ENCODE measurements at places on chromosomes 5 and 9. TPM values are rescaled to one million over a fixed set of nuclear protein-coding genes. Genes with fewer than 3 reads are reported as not detected.
A peak's percentile ranks its signal among the peaks of the same experiment; 100 is the strongest.

GRCh38 chr9:4838189-4838546 is 45.4 kb downstream of the RCL1 start:
- no peaks in the 10 kb centered on the region for H3K27me3 ChIP-seq
- no peaks in the 10 kb centered on the region for H3K36me3 ChIP-seq
- no peak overlapping the region for H3K4me3 ChIP-seq
- DNase-seq = no peak
- no peaks in the 10 kb centered on the region for H3K4me1 ChIP-seq
- no peak overlapping the region for H3K27ac ChIP-seq

- no peaks in the 10 kb centered on the region for H3K27me3 ChIP-seq
- H3K4me3 ChIP-seq = no peak overlapping the region
- H3K4me1 ChIP-seq = peaks cover 10% of the 10 kb centered on the region
- no peaks in the 10 kb centered on the region for H3K36me3 ChIP-seq
- DNase-seq = peak; percentile 81
- H3K27ac ChIP-seq = peak overlapping the region; percentile 54
Observed at GRCh38 chr5:123116058-123116457, 27.0 kb downstream of the PRDM6 start.

The NEK6 gene
- total RNA-seq = 104 TPM

- H3K36me3 ChIP-seq = no peaks in the 10 kb centered on the region
- H3K4me3 ChIP-seq = no peak overlapping the region
- H3K27ac ChIP-seq = no peak overlapping the region
- no peaks in the 10 kb centered on the region for H3K4me1 ChIP-seq
- no peaks in the 10 kb centered on the region for H3K27me3 ChIP-seq
Observed at GRCh38 chr9:95481000-95481399, 35.8 kb downstream of the PTCH1 start.

DNA sequence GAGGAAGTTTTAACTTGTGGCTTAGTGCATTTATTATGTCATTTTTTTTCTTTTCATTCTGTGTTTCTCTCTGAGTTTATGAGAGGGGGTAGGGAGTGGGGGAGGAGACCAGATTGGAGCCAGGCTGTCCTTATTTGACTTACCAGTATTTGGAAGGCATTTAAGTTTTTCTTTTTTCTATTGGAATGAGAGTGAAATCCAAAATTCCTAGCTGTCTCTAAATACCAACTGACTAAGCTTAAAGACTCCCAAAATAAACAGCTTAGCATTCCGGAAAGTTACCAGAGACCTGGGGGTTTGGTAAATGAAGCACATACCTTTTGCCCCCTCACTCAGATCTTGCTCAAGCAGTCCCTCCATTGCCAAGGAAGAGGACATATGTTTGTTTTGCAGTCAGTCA is 581.9 kb upstream of the BRINP1 start:
- H3K4me3 ChIP-seq = no peak overlapping the region
- H3K36me3 ChIP-seq = no peaks in the 10 kb centered on the region
- H3K27me3 ChIP-seq = no peaks in the 10 kb centered on the region
- no peak for DNase-seq
- no peak overlapping the region for H3K27ac ChIP-seq

The SEC16A gene
- 77.8 TPM for total RNA-seq

The PCDHGB7 gene
- total RNA-seq = 10.8 TPM

DNA sequence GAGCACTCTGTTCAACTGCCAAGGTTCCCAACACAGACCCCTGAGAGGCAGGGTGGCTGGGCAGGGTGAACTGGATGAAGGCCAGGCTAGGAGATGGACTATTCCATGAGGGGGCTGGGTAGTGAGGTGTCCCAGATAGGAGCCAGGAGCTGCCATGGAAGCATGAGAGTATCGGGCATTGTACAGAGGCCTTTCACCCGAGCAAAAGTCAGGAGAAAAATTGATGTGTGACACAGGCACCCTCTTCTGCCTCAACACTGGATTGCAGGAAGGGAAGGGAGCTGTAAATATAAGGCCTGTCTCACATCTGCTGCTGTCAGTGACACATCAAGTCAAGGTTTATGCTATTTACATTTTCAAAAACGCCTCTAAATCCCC is 74.6 kb downstream of the UBAP1 start:
- DNase-seq = no peak
- peaks cover 93% of the 10 kb centered on the region for H3K36me3 ChIP-seq
- no peak overlapping the region for H3K27ac ChIP-seq
- no peaks in the 10 kb centered on the region for H3K4me1 ChIP-seq

- H3K36me3 ChIP-seq = no peaks in the 10 kb centered on the region
- no peaks in the 10 kb centered on the region for H3K27me3 ChIP-seq
- no peak overlapping the region for H3K4me3 ChIP-seq
- DNase-seq = no peak
Observed at GRCh38 chr9:123637606-123637944, 281.6 kb downstream of the CRB2 start.

The HSD17B4 gene
- 413 TPM for total RNA-seq

Data from left lung (tissue), 14 donors.